ENCODE measurements at places on chromosomes 12 and 14.

DNA sequence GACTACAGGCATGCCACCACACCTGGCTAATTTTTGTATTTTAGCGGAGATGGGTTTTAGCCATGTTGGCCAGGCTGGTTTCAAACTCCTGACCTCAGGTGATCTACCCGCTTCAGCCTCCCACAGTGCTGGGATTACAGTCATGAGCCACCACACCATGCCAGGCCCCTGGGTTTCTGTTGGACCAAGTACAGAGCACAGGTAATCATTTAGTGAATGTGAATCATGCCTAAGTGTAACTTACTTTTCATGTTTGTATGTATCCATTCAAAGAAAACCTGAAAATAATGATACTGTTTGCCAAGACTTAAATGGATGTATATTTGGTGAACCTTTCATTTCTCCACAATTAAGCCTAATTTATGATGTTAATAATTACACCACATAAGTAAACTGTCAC lies 65.9 kb downstream of the FGD6 start:
- no peak for DNase-seq

- DNase-seq: peak; percentile 47
Observed at GRCh38 chr12:122437656-122438121, 15.2 kb upstream of the CLIP1 start.

GRCh38 chr14:79730953-79731352 lies 480.4 kb downstream of the DIO2 start:
- peak; percentile 48 for DNase-seq

- no peak for DNase-seq
Observed at GRCh38 chr12:129036135-129036534, 182.9 kb downstream of the GLT1D1 start.

DNA sequence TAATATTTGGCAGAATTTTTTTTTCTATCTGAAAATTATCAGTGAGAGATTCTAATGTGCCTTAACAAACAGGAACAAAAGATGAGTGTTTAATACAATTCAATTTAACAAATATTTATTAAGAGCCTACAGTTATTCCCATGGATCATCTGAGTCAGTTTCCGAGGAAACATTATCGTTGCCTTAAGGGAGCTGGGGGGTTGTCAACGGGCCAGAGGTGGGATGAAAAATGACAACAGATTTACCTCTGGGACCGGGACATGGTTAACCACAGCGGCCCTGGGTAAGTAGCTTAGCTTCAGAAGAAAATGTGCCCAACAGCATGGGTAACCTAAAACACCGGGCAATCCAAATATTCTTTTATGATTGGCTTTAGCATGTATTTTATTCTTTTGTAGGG lies 113.6 kb downstream of the DAD1 start:
- DNase-seq: no peak

DNA sequence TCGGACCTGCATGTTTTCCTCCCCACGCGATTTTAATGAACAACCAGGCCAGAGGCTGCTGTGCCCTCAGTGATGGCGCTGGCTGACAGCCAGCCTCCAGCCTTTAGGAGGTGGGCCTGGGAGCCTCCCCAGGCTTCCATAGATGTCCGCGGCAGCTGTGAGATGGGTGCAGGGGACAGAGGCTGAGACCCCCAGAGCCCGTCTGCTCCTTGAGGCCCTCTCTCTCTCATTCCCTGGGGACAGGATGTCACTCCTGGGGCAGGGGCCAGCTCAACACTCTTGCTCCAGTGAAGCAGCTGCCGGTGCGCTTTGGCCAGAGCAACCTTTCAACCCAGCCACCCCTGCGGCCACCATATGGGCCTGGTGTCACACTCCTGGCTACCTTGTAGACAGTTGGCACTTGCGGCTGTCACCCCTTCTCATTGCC lies 24.8 kb downstream of the MVK start:
- DNase-seq: no peak

Data from fibroblast of skin of right biceps (primary cell).